IMR-90 (cell line): ENCODE measurements at places on chromosomes 4 and X. TPM values are rescaled to one million over a fixed set of nuclear protein-coding genes. Genes with fewer than 3 reads are reported as not detected.

The ALB gene
- polyA plus RNA-seq: not detected in 2 replicates

The MAGEB1 gene
- not detected in 2 replicates for polyA plus RNA-seq

The RTL3 gene
- polyA plus RNA-seq: 1.1 and 1.2 TPM in 2 replicates

The CTAG1B gene
- polyA plus RNA-seq: not detected in 2 replicates

The C1GALT1C1 gene
- polyA plus RNA-seq: 19.1 and 20.0 TPM in 2 replicates

The RBMX2 gene
- 10.9 and 11.4 TPM in 2 replicates for polyA plus RNA-seq

The XAGE2 gene
- not detected in 2 replicates for polyA plus RNA-seq

- no peak for DNase-seq
These were observed 602.9 kb upstream of the HTR2C start for GRCh38 chrX:113980953-113981352.

GRCh38 chr4:88720451-88721428 lies 23.1 kb upstream of the NAP1L5 start:
- no peak for DNase-seq

GRCh38 chr4:124685851-124686250 lies 26.7 kb downstream of the ANKRD50 start:
- no peak for DNase-seq

DNA sequence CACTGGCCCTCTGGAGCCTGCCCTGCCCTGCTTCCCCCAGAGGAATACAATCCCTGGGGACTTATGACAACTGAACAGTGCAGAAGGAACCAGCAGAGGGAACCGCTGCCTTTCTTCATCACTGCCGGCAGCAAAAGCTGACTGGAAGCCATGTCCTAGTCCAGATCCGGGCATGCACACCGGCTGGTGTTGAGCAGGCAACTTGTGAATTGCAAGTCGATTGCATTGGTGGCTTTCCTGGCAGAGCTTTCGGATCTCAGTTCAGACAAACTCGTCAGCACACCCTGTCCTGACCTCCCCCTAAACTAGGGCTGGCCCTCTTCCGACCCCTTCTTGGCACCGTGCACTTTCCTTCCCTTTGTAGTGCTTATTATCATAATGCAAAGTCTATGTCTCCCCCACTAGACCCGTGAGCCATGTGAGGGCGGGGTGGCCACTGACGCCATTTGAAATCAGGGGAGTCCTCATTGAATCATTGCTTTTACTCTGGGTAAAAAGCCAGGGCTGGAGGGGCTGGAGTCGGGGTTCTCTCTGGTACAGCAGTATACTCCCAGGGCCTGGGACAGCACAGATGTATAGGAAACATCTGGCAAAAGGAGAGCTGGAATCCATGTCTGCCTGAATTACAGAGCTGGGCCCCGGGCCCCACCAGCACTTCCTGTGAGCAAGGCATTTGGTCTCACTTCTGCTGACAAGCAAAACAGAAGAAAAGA lies 1.8 kb downstream of the ARHGAP4 start:
- peak; percentile 44 for DNase-seq

GRCh38 chrX:46456125-46456922 lies 88.9 kb downstream of the ZNF674 start:
- DNase-seq: no peak

DNA sequence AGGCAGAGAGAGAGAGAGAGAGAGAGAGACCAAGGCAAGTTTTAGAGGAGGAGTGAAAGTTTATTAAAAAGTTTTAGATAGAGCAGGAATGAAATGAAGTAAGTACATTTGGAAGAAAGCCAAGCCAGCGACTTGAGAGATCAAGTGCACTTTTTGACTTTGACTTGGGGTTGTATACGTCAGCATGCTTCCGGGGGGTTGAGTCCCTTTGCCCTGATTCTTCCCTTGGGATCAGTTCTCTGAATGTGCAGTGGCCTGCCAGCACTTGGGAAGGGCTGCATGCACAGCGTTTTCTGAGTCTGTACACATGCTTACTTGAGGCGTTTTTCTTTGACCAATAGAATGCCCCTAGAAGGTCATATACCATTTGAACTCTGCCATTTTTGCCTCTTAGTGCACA lies 400.5 kb downstream of the PDGFC start:
- DNase-seq: no peak

DNA sequence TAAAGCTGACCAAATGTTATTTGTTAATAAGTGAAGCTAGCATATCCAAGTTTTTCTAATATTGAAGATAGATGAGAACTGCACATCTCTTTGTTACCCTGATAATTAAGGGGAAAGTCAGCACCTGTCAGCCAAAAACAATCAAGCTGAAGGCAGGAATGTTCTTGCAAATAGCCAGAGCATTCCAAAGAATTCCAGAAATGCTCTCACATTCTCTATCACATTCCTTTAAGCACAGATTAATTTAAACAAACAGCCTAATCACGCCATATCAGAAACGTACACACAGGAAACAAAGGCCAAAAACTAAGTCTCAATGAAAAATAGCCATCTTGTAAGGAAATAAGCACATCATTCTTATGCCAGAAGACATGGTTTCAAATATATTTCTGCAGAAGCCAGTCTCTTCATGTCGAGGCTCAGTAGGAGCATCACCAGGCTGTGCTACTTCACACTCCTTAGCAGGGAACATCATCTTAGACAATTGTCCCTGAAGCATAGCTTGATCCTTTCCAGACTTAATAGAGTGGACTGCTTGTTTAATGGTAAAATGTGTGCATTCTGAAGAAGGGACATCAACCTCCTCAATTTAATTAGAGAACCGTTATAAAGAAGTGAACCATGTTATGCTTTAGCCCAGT lies 252.9 kb upstream of the TTC29 start:
- peak; percentile 41 for DNase-seq

- DNase-seq: no peak
These were observed 110.6 kb downstream of the ANK2 start for GRCh38 chr4:113159942-113160545.

- no peak for DNase-seq
These were observed 83.8 kb downstream of the MOSPD2 start for GRCh38 chrX:14956813-14957582.
